CD4-positive, CD25-positive, alpha-beta regulatory T cell (primary cell): ENCODE measurements at places on chromosomes 12 and 14. TPM values are rescaled to one million over a fixed set of nuclear protein-coding genes. Genes with fewer than 3 reads are reported as not detected.

- DNase-seq, result no peak
Observed at GRCh38 chr12:102107970-102108369, 11.9 kb downstream of the NUP37 start.

DNA sequence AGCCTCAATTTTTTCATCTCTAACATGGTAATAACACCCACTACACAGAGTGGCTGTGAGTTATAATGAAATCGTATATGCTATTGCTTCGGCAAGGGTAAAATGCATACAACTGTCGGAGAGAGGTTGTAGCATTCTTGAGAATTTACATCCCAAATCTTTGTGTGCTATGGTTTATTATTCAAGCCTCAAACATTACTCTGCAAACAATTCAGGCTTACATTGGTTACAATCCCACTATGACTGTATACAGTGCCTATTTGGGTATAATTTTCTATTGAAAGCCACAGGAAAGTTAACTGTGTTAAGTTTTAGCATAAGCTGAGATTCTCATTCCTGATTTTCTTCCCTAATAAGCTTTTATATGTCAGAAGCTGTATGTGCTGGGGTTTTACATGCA lies 20.6 kb downstream of the SLC35F4 start:
- DNase-seq, result no peak

GRCh38 chr12:71220260-71220659 lies 62.5 kb upstream of the TSPAN8 start:
- DNase-seq, result no peak

SCARB1 gene
- 0.62 TPM for polyA plus RNA-seq
